Astrocyte of the spinal cord (primary cell): ENCODE measurements at places on chromosomes 3 and 15.

DNA sequence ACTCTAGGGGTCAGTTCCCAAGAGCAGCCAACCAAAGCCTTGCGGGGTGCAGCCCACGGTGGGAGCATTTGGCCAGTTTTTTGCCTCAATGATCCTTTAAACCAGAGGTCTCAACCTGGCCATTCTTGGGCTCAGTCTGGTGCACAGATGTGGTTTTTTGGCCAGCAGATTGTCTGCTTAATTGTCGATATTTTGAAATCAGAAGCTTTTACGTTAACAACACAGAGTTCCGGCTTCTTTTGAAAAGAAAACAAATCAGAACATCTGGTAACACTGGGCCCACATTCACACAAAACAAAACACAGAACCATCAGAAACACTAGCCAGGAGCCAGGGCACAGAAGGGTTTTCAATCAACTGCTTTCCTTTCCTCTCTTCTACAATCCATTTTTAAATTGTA is 127.7 kb downstream of the XXYLT1 start:
- DNase-seq = no peak

- DNase-seq = no peak
Measured at GRCh38 chr3:76550522-76551201, 489.2 kb upstream of the ROBO2 start.

- DNase-seq = no peak
Measured at GRCh38 chr3:61224823-61225222, 26.4 kb downstream of the FHIT start.

DNA sequence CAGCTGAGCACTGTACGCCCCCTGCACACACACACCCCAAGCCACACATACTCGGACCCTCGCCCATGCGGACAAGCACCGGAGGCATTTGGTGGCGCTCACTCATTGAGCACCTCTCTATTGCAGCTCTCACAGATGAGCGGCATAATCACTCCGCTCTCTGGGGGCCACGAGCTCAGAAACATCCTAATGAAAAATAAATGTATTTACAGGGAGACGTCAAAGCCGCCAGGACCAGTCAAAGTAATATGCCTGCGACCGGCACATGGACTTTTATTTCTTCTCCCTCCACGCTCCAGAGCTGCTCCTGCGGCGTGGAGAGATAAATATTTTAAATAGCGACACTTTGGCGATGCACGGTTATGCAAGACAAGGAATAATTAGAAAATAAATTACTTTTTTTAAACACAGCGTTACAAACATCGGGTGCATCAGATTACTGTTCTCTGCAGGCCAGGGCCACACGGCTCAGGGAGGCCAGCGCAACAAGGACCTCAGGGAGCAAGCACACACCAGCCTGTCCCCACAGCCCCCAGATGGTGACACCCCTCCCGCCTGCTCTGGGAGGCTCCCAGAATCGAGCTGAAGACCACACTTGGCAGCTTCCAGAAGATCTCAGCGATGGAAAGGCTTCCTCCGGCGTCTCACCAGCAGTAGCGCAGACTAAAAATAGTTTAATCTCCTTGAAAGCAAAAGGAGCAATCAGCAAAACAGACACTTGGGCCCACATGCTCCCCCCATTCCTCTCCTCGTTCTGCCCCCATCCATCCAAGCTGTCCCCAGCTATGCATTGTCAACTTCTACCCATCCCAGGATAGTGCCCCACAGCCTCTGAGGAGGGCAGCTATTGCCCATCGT is 48.0 kb downstream of the CACNA2D2 start:
- DNase-seq = no peak

DNA sequence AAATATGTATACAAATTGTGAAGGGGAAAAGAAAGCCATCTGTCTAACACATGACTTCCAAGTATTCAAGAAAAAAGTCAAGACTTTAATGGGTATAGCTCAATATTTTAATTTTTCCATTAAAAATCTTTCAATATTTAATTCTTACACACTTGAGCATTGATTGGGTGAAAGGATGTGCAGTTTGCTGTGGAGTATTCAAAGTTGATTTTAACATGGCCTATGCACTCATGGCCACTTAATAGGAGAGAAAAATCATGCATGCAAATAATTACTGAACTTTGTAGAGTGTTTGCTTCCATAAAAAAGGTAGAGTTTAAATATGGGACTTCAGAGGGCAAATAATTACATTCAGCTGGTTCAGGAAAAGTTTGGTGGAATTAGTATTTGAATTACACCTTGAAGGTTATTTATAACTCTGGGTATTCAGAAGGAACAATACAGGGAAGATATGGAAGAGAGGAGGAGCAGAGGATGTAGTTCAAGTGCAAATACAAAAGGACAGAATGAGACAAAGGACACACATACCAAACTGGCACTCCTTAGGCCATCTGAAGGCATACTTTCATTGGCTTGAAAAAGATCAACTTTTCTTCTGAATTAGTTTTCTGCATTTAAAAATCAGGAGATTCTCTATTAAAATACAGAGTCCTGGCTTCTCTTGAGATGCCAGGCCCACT is 90.1 kb downstream of the OTOL1 start:
- no peak for DNase-seq

- peak; percentile 54 for DNase-seq
Measured at GRCh38 chr15:60592371-60593169, 113.6 kb upstream of the ICE2 start.
